Dorsolateral prefrontal cortex (tissue), 122 donors: ENCODE measurements at places on chromosomes 2 and 18.

GRCh38 chr2:54941248-54941984 lies 108.8 kb downstream of the RTN4 start:
- no peak for DNase-seq

- DNase-seq, result no peak
Observed at GRCh38 chr2:134137182-134137611, 116.7 kb upstream of the MGAT5 start.

DNA sequence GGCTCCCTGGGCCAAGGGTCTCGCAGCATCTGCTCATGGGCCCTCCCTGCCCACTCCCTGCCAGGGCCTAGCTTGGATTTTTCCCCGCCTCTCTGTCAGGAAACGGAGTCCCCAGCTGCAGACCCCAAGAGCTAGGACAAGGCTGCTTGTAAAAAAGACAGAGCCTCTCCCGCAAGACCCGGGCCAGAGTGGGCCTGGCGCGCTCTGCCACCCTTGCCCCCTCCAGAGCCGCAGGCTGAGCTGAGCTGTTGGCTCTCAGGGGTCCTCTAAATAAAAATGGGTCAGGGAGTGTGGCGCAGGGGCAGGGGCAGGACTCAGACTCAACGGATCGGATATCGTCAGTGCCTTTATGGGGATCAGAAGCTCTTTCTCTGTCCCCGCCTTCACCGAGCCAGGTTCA lies 112.6 kb downstream of the CABLES1 start:
- no peak for DNase-seq

- no peak for DNase-seq
Observed at GRCh38 chr18:62925031-62925688, 209.8 kb downstream of the PHLPP1 start.

- DNase-seq, result no peak
Observed at GRCh38 chr2:40224318-40224717, 227.6 kb downstream of the SLC8A1 start.

DNA sequence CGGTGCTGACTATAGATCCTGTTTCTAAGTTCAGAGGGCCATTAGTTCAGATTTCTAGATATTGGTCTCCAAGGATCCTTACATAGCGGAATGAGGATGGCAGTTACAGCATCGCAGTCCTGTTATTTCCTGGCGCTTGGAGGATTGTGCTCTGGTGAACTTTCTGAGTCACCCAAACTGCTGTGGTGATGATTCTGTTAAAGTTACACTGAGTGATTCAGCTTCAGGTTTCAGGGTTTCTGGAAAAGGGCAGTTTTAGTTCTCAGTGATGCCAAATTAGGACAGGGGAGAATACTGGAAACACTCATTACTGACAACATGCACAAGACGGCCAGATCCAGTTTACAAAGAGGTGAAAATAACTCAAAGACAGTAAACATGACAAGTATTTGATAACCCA lies 52.1 kb upstream of the ANKRD62 start:
- DNase-seq, result no peak

DNA sequence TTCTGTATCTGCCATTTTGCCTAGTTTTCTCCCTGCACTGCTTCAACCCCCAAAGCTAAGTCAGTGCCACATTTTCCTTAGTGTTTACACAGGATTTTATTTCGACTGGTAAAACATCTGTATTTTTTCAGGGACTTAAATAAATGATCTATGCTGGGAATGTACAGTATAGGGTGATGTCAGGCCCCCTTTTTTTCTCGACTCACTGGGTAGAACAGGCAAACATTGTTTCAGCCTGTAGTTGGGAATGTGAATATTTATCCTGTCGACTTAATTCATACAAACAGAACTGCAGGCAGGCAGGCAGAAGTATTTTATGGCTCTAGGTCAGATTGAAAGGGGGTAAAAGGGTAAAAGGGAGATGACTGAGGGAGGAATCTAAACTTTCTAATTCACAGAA lies 123.5 kb upstream of the ZFP36L2 start:
- DNase-seq, result no peak

DNA sequence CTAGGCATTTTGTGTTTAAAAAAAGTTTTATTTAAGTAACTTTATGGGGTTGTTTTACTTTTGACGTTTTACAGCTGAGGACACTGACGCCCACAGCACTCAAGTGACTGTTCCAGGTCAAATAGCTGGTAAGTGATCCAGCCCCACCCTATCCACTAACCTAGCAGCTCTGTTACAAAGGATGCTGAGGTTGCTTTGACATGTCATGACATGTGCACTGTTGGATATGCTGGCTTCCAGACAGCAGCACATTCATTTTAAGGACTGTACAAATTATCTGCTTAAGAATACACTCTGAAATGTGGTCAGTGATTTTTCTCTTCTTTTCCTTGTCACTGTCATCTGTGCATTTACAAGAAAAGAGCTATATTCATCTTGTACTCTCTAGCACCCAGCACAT lies 417.5 kb downstream of the ZEB2 start:
- no peak for DNase-seq

GRCh38 chr2:175251425-175252041 lies 70.0 kb upstream of the ATP5MC3 start:
- no peak for DNase-seq
